SW 1271 (cell line): ENCODE measurements at places on chromosomes 2 and 18.

- no peak for DNase-seq
These were observed 170.5 kb upstream of the ALKAL2 start for GRCh38 chr2:458425-458815.

DNA sequence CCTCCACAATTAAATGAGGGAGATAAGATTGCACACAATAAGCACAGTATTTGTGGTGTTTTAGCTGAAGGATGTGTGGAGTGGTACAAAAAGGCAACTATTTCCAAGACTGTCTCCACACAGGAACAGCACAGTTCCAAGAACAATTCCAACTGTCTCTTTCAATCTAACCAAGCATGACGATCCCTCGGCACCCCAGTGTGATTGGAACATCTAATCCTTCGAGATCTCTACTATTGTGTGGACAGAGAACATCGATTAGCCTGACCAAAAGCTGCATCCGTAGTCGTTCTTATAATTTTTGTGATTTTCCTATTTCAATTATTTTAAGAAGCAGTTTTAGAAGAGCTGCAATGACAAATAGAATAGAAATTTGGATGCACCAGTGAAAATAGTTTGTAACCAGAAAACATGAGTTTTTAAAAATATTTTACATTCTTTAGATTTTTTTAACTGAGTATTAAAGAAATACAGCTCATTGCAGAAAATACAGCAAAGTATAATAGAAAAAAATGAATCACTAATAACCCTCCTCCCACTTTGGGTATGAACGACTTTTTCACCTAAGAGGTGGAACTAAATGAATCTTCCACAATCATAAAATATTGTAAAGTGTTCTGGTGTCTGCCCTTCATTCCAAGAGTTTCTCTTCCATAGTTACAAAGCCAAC, 76.4 kb upstream of the CABLES1 start:
- DNase-seq = no peak

GRCh38 chr2:73885406-73885805, 7.4 kb upstream of the ACTG2 start:
- DNase-seq = no peak

- DNase-seq = no peak
These were observed 127.7 kb downstream of the DOK6 start for GRCh38 chr18:69528435-69528834.

- no peak for DNase-seq
These were observed 22.0 kb downstream of the RELCH start for GRCh38 chr18:62209046-62209445.
